ENCODE measurements at places on chromosomes 3 and 15.

DNA sequence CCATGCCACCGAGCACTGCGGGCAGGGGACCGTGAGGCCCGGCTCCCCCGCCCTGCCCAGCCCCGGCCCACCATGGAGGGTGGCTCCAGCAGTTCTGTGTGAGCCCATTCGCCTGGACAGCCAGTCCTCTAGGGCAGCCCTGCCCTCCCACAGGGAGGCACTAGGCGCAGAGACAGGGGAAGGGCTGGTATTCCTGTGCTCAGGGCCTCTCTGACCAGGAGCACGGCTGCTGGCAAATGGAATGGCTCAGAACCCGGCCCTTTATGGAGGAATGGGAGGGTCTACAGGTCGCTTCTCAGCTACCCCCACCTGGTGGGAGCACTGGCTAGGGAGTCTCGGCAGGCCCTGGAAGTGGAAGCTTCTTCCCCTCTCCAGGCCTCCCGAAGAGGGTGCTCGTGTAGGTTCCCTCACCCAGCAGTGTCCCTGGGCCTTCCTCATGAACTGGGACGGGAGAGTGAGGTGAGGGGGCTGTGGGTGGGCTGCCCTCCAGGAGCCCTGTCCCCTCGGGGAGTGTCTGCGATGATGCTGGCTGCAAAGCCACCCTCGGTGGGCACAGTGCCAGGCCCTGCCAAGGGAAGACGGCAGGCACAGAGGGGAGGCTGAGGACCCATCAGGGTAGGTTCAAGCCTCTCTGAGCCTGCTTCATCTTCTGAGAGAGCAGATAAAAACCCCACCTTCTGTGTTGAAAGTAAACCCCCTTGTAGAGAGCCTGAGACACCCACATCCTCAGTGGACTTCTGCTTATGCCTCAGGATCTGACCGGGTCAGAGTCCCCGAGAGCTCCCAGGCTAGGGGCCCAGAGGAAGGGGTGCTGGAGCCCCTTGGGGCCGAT, 1.5 kb downstream of the MELTF start:
- no peak for DNase-seq

DNA sequence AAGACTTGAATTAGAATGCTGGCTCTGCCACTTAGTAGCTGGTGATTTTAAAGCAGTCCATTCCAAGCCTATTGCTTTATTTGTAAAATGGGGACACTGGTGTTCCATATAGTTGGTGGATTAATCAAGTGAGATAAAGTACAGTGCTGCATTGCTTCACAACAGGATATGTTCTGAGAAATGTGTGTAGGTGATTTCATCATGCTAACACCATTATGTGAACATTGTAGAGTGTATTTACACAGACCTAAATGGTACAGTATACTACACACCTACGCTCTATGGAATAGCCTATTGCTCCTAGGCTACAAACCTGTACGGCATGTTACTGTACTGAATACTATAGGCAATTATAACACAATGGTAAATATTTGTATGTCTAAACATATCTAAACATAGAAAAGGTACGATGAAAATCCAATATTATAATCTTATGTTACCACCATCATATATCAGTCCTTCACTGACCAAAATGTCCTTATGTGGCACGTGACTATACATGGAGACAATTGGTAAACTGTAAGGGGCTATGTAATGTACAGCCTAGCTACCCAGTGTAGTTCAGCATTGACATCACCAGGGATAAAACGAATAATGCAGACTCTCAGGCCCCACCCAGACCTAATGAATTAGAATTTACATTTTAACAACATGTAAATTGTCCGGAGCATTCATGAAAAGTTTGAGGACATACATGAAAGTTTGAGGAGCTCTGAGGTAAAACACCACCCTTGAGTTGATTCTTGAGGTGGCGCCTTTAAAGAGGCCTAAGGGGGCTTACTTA, 121.4 kb upstream of the BFSP2 start:
- DNase-seq = no peak

- DNase-seq = no peak
Measured at GRCh38 chr15:92968926-92969651, 69.0 kb downstream of the CHD2 start.

DNA sequence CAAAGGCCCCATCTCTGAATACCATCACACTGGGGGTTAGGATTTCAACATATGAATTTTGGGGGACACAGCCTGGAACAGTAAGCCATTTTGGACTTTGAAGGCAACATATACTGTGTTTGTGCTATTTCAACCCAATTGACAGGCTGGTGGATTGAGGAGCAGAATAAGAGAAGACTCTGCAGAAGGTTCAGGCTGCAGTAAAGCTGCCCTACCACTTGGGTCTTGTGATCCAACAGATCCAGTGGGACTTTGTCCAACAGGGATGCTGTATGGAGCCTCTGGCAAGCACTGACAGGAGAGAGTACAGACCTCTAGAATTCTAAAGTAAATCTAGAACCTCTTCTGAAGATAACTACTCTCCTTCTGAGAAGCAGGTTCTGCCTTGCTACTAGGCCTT, 1.1 kb upstream of the BCL2L10 start:
- no peak for DNase-seq

GRCh38 chr3:9553021-9553947, at the start of gene LHFPL4:
LHFPL4 (minus strand) TSS chr3:9553822; CDS start chr3:9552679, 1,143 bp downstream.
- peak; percentile 12 for DNase-seq

DNA sequence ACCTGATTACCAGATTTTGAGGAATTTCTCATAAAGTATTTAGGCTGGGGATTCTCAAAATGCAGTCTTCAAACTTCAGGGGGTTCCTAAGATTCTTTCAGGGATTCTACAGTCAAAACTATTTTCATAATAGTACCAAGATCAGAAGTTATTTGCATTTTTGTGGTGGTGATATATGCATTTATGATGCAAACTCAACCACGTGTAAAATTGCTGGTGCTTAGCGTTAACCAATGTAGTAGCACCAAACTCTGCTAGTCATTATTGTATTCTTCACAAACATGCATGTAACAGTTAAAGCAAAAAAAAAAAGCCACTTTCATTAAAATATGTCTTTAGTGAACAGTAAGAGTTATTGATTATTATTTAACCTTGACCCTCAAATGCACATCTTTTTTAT, 274.9 kb upstream of the DNAJC19 start:
- no peak for DNase-seq

- DNase-seq = no peak
Measured at GRCh38 chr3:45330510-45331295, 57.7 kb upstream of the LARS2 start.

- no peak for DNase-seq
Measured at GRCh38 chr15:26875476-26875850, 8.6 kb downstream of the GABRA5 start.

DNA sequence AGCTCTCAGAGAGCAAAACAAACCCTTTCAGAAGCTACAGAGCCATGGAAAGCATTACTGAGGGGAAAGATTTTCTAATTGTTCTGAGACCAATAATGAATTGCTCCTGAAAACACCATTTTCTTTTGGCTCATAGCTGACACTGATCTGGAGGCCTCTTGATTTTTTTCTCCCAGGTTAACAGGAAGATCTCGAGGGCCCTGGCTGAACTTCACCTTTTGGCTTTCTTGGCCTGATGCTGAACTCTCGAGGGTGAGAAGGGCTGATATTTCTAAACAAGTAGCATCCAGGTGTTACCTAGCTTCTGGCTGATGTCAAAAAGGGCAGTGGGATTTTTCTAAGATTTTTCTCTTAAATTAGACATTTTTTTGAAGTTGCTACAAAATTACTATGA, 19.9 kb upstream of the NFKBIZ start:
- DNase-seq = no peak

- DNase-seq = peak; percentile 27
Measured at GRCh38 chr3:152452318-152452717, 183.6 kb downstream of the MBNL1 start.

DNA sequence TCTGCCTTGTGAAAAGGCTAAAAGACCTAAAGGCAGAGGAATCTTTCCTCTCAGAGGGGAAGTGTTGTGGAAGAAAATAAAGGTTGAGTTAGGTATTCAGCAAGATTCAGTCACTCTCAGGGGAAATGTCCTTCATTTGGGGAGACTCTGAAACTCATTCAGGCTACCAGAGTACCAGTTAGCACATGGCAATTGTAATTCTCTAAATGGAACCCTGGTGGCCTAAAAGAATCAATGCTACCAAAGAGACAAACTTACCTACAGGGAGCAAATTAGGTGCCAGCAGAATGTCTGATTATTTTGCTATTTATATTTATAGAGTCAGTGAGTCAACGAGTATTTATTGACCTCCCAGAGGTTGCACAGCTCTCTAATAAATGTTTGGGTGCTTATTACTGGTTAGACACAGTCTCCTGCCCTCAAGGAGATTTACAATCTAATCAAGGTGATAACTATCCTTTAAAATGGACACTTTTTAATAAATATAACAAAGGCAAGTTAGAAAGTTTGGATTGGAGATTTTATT, 33.9 kb upstream of the CDIN1 start:
- no peak for DNase-seq

- no peak for DNase-seq
Measured at GRCh38 chr3:143581972-143582722, 266.1 kb downstream of the SLC9A9 start.

DNA sequence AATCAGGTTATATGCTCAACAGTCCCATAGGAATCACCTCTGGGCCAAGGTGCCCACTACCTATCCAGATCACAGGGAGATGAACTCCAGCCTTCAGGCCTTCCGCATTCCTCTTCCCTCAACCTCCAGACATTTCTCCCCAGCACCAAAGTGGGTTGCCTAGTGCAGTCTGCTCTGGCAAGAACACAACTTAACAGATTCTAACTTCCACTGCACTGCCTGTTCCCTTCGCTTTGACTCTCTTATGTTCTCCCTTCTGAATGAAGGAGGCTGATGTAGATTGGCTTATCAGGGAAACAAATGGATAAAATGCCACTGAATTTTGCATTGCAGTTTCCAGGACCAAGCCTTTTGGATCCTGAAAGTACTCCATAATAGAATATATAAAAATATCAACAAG, 106.3 kb downstream of the SRGAP3 start:
- no peak for DNase-seq

DNA sequence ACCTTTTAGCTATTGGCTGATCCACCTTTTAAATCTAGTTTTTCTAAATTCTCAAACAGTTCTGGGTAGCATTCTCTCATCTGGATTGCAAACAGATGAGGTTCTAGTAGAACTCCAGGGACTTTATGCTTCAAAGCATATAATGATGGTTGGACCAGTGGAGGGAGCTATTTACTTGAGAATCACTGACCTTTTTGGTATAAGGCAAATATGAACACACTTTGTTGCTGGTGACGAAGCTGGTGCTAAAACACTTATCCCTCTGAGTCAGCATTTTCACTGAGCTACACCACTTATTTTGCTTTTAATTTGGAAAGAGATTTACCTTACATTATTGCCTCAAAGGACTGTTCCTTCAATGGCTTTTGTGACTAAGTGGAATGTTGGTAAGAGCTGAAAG, 58.6 kb upstream of the SLITRK3 start:
- peak; percentile 31 for DNase-seq

GRCh38 chr3:36557021-36557707, 176.9 kb downstream of the STAC start:
- no peak for DNase-seq

- peak; percentile 2 for DNase-seq
Measured at GRCh38 chr3:38707730-38708129, 58.2 kb upstream of the SCN5A start.

DNA sequence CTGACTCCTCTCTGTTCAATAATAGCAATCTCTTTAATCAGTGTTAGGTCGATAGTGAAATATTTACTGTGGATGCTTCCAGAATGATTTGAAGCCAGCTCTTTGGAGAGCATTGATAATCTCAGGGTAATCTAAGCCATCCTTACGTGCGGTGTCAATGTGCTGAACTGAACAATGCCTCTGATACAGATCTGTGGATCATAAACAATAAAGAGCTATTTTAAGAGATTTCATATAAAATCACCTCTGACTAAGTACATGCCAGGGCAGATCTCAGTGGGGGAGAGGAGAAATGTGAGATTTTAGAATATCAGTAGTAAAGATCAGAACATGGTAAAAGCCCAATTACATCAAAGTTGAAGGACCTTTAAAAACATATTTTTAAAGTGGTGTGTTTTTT, 319.3 kb upstream of the GBE1 start:
- no peak for DNase-seq

- DNase-seq = no peak
Measured at GRCh38 chr3:23457697-23458096, 254.6 kb downstream of the UBE2E2 start.

DNA sequence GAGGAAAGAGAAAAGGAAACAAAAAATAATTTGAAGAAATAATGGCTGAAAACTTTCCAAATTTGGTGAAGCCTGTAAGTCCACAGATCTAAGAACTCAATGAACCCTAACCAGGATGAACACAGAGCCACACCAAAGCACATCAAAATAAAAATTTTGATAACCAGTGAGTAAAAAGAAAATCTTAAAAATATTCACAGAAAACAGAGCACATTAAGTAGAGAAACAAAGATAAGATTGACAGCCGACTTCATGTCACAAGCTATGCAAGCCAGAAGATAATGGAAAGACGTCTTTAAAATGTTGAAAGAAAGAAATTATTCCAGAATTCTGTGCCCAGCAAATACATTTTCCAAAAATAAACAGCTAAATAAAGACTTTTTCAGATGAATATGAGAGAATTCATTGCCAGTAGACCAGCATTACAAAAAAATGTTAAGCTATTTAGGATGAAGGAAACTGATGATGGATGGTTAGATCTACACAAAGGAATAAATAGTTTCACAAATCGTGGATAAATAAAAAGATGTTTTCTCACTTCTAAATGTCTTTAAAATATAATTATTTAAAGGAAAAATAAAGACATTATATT, 140.2 kb upstream of the SKOR1 start:
- no peak for DNase-seq

DNA sequence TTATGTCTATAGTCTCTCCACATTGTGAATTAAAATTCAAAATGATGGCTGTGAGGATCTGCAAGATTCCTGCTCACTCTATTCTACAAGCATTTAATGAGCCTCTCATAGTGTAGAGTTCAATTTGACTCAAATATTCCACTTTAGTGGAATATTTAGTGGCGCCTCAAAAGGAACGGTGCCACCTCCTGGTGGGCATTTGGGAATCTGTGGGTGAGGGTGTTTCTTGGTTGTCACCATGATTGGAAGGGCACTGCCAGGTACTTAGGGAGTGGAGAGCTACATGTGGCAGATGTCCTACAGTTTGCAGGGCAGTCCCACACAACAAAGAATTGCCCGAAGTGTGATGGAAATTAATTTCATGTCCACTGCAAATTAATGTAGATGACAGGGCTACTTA, 21.5 kb upstream of the KCNMB3 start:
- DNase-seq = no peak

- peak; percentile 12 for DNase-seq
Measured at GRCh38 chr3:166283840-166284239, 446.6 kb upstream of the BCHE start.
